Activated CD4-positive, alpha-beta T cell treated with anti-CD3 and anti-CD28 coated beads, Interleukin-2, amount 10 ng/mL, durations not matched to agents 7 days and 5 days (primary cell): ENCODE measurements at places on chromosomes 2 and 18.

GRCh38 chr18:33277431-33277830 lies 163.1 kb downstream of the CCDC178 start:
- DNase-seq, result no peak

DNA sequence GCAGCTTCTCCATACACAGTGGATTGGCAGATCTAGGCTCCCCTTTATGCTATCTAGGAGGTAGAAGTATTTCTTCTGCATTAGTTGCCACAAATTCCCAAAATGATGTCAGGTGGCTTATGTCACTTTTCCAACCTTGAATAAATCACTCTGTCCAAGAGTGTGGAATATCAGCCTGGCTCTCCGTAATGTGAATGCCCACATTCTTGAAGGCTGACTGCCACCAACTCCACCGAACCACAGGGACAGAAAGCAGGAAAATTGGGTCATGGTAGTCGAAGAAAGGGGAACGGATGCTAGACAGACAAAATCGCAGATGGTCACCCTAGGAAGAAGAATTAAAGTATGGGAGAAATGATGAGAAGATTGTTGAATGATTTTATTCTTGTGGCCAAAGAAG lies 624.9 kb upstream of the CDH2 start:
- DNase-seq, result no peak

- DNase-seq, result no peak
These were observed 8.8 kb upstream of the CABLES1 start for GRCh38 chr18:23126376-23127056.

GRCh38 chr2:167825664-167826063 lies 421.7 kb downstream of the STK39 start:
- DNase-seq, result no peak

DNA sequence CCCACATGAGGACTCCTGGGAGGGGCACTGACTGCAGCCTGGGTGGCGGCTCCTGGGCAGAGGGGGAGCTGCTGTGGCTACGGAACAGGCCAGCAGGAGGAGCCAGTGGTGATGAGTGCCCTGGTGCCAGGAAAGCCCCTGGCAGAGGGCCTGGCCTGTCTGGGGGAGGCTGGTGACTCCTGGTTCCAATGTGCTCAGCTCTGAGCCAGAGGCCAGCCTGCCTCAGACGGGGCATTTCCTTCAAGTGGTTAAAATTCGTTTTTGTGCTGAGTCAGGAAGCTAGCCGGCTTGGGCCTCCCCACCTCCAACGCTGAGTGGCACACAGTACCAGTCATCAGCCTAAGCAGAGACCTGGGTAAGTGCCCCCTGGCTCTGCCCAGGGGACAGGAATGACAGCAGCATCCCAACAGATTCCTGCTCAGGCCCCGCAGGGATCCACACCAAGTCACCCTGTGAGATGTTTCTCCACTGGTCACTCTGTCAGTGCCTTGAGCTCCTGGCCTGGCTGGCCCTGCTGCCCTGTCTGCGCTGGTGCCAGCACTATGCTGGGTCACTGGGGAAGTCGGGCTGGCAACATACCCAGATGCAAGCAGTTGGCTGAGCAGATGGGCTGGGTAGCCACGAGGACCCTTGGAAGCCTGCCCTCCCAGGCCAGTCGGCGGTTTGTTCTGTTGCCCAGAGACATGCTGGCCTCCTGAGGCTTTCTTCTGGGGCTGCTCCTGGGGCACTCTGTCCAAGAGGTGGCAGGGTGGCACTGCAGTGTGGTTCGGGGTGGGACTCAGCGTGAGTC lies 7.1 kb upstream of the KLF11 start:
- no peak for DNase-seq

DNA sequence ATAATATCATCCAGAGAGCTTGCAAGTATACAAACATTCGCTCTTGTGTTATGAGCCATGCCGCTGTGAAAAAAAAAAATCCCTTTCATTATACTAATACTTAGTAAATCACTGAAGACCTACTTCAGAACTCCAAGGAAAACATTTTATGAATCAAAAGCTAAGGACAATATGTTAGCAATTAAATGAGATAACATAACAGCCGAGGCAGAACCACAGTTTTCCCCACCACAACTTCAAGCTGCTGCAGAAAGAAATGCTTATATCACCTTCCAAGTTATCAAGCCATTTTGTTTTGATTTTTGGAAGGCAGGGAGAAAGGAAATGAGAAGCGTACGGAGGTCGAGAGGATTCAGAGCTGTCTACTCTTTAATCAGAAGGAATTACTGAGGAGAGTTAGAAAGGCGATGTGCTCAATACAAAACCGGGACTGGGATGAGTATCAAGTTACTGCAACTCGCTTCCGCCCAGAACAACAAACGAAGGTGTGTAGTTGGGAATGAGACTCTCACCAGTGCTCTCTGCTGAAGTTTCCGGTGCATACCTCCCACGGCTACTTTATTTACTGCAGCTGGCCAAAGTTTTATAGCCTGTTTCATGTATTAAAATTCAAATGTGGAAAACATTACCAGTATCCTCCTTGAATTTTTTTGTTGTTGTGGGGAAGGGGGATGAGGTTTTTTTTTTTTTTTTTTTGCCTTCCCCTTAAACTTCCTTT lies 292.2 kb upstream of the CCDC68 start:
- DNase-seq, result no peak
